ENCODE measurements at places on chromosomes 16 and 17.

GRCh38 chr17:81980707-81981343 is 3.4 kb downstream of the ASPSCR1 start:
- DNase-seq: peak; percentile 68

GRCh38 chr17:44120851-44121605 is 2.4 kb downstream of the HDAC5 start:
- no peak for DNase-seq

DNA sequence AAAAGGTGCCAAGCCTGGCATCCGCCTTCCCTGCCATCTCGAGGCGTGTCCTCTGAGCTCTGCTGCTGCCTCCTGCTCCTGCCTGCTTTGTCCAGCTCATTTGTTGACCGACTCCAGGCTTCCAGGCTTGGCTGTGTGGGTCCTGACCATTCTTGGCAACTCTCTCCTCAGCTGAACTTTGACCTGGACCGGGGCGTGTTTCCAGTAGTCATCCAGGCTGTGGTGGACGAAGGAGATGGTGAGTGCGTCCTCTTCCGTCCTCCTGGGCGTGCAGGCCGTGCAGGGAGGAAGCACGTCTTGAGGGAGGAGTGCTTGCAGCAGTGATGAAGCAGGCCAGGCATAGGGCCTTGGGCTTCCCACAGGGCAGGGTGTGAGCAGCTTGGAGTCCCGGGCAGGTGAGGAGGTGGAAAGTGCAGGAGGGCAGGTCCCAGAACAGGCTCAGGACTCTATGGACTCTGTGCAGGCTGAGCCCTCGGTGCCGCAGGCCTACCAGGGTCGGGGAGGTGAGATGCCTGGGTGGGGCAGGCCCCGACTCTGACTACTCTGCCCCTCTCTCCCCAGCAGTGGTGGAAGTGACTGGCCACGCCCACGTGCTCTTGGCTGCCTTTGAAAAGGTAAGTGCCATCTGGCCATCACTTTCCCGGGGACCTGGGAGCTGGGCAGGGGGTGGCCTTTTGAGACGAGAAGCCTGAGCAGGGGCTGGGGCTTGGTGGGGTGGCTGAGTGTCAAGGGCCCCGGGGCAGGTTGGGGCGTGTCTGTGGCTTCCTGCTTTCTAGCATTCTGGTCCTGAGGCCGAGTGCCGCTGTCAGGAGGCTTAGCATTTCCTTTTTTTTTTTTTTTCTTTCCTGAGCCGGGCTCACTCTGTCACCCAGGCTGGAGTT is 28.6 kb upstream of the NUDT16L1 start:
- DNase-seq: peak; percentile 17

GRCh38 chr16:86821895-86822294 is 243.5 kb downstream of the FOXL1 start:
- peak; percentile 24 for DNase-seq

DNA sequence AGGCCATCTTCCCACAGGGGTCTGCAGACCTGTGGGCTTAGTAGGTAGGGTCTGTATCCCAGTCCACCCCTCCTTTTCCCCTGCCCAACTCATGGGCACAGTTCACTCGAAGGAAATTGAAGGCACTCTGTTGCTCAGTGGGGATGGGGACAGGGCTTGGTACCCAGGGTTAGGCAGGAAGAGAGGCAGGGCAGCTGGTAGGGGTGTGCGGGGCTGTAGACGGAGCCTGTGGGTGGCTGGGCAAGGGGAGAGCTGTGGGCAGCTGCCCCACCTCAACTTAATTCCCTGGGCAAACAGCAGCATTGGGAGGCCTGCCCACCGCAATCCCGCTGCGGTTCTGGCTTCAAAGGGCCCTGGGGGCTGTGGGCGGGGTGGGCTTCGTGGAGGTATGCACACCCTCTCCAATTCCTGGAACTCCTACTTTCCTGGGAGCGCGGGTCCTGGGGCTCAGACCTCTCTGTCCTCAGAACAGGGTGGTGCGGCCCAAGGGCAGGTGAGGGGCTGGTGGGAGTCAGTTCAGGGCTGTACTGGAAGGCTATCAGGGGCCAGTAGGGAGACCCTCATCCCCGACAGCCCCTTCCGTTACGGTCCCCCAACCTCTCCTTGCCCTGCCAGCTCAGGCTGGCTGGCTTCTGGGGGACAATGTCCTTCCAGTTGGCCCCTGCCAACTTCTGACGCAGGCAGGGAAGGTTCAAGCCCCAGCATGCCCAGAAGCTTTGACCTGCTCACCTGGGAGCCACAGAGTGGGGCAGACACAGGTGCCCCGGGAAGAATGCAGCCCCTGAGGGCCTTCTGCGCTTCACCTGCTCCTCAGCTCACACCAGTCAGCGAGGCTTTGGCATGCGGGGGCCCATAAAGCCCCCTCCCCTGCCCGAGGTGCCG is 9.1 kb downstream of the FOXJ1 start:
- no peak for DNase-seq

DNA sequence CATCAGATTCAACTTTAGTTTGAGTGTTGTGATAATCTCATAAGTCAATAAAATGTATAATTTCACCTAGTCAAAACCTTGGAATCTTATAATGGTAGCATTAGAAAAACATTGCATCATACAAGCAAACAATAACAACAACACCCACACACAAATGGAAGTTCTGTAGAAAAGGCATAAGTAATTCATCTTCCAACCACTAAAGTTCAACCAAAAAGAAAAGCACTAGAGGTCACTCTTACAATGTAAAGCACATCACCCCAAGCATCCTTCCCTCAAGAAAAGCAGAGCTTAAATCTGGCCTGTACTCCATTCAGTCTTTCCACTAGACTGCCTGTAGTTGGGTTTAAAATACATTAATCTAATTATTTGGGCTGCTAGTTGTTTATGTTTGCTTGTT is 1.8 kb downstream of the CNTNAP4 start:
- no peak for DNase-seq

DNA sequence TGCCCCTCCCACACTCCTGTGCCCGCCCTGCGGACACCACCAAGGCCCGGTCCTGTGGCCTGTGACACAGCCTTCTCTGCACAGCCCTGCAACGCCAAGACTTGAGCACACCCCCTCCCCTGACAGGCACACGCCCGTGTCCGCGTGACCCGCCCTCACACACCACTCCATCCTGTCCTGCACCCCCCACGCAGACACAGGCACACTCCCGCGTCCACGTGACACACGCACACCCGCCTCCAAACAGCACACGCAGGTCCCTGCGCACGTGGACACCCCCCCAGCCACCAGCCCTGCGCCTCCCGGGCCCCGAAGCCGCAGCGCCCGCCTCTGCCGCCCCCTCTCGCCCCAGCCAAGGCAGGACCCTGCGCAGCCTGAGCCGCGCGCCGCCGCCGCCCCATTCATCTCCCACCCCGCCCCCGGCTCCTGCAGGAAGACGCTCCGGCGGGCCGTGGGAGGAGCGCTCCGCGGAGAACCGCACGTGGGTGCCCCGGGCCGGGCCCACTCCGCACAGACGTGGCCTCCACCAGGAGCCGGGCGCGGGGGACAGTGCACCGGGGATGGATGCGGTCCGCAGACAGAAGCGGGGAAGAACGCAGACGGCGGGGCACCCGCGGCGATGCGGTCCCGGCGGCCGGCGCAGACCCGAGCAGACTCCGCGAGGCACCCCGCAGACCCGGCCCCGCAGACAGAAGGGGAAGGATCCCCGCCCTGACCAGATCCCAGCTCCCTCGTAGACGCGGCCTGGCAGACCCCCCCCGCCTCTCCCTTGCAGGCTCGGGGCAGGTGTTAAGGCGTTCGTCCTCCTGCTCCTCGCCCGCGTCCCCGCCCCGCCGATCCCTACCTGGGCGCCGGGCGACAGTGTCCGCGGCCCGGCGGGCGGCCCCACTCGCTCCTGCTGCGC is 506 bp downstream of the CAMKK1 start:
- peak; percentile 92 for DNase-seq

DNA sequence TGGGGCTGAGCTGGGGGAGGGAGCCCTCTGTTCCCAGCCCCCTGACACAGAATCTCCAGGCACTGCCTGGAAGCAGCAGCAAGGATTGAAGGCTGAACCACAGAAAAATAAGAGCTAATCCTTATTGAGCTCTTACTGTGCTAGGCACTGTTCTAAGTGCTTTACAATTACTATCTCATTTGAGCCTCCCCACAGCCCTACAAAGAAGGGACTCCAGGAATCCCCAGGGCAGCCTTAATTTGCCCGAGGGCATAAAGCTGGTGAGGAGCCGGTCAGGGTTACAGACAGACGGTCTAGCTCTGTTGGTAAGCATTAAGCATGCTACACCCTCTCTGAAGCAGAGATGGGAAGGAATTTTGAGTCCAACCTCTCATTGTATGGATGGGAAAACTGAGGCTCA is 7.0 kb downstream of the SAMD14 start:
- no peak for DNase-seq

GRCh38 chr17:44812263-44812662 is 17.8 kb downstream of the GJC1 start:
- DNase-seq: no peak

DNA sequence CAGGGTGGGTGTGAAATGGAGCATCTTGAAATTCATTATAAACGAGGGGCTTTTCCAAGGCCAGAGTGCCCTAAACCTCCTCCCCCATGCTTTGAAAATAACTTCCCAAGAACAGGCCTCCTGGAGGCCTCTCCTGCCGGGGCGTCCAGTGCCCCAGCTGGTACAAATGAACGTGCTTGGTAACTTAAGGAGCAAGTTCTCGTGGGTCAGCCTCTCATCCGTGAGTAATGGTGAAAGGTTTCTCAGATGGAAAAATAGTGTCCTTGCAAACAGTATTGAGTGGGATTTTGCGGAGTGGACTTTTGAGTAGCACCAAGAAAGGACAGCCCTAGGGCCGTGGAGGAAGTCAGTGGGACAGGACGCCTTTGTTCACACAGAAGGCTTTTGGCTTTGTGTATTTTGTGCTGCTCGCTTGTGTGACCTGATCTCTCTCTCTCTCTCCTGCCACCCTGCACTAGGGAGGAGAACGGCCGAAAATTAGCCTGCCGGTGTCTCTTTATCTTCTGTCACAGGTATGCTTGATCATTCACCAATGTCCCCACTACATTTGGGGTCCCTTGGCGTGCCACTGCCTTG is 34.6 kb downstream of the CLEC16A start:
- no peak for DNase-seq

DNA sequence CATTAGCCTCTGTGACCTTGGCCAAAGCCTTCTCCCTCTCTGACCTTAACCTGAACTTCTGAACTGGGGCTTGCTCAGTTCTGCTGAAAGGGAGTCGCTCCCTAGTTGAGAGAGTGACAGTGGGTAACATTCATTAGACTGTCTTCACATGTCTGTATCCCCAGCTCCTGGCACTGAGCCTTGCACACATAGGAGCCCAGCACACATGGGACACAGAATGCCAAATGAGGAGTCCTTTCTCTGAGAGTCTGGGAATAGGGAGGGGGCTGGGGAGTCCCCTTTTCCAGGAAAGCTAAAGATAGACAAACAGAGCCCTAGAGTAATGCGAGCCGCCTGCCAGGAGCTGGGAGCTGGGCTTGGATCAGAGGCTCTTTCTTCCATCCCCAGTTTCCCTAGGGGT is 2.5 kb downstream of the TAC4 start:
- no peak for DNase-seq

- DNase-seq: no peak
Measured at GRCh38 chr17:48100160-48100559, 1.1 kb downstream of the CBX1 start.

- no peak for DNase-seq
Measured at GRCh38 chr17:70037498-70037897, 37.5 kb upstream of the KCNJ16 start.

DNA sequence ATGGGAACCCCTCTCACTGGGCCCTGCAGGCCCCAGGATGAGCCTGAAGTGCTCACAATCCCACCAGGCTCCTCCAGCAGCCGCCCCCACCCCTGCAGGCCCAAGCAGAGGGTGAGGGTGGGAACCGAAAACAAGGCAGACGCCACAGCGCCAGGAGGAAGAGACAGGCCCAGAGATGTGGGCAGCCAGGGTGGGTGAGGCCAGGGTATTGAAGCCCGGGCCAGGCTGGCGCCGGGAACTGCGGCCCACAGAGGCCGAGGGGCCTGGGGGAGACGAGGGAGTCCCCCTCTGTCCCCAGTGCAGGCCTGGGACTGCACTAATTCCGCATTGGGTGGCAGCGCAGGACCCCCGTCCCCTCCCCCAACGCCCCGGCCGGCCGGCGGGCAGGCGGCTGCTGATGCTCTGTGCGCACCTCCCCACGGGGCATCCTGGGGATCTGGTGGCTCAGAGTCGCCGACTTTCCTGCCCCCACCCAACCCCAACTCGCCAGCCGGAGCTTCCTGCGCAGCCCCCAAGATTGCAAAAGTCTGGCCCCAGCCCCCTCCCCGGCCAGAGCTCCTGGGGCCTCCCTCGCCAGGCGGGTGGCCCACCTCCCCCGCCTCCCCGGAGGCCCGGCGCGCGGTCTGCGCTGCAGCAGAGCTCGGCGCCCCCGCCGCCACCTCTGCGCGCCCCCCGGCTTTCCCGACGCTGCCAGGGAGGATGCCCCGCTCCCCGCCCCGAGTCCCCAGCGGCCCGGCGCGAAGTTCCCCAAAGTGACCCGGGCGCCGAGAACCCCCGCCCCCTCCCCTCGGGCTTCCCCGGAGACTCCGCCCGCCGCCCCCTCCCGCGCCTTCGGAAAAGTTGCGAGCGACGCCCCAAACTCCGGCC is 107.8 kb downstream of the ENGASE start:
- no peak for DNase-seq

GRCh38 chr16:19853742-19854542 is 30.7 kb downstream of the GPRC5B start:
- DNase-seq: no peak

- DNase-seq: no peak
Measured at GRCh38 chr16:65126845-65127624, 5.2 kb upstream of the CDH11 start.

DNA sequence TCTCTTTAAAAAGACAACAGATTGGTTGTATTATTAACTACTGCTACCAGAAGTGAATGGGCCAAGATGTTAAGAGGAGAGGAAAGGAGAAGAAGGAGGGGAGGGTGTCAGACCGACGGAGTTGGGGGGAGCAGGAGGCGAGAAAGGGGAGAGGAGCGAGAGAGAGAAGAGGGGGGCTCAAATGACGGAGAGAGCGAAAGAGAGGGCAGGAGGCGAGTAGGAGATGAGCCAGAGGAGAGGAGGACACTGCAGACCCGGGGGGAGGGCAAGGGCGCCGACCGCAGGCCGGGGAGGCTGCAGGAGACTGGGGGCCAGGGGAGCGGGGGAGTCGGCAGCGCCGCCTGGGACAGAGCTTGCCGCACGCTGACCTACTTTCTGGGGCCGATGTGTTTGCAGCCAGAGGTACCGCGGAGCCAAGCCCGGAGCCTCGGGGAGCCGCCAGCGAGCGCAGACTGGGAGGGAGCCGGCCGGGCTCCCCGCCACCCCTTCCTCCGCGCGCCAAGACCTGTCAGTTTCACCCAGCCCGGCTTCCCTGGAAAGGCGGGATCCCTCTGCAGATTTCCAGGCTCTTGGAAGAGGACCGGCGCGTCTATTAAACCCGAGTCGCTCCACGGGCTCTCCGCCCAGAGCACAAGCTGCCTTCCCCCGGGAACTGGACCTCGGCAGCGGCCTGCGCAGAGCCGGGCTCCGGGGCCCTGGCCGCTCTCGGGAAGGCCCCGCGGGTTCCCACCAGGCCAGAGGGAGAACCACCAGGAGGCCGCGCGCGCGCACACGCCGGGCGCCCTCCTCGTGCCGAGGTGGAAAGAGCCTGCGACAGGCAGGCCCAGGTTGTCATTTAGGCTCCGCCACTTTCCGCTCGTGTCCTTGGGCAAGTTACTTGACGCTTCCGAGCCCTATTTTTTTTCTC is 74.6 kb downstream of the CMC2 start:
- no peak for DNase-seq

GRCh38 chr17:6110088-6110487 is 39.9 kb downstream of the WSCD1 start:
- DNase-seq: no peak

All from A172 (cell line).